ENCODE measurements at places on chromosomes 1 and 21.

DNA sequence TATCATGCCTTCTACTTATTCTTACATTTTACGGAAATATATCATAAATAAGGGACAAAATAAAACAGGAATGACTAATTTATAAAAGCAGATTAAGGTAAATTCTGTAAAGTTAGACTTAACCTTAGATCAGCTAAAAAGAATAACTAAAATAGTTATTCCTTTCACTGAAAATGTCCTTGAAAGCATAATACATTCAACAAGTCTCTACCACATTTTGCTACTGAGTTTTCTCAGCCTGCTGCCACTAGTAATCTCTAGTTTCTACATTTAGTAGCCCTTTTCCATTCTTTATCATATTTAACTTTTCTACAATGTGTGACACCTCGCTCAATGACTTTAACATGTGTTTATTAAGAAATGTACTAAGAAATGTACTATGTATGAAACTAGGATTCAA is 89.0 kb downstream of the DENND1B start:
- DNase-seq: no peak

- no peak for DNase-seq
These were observed 17.2 kb downstream of the NFASC start for GRCh38 chr1:204887846-204888245.

DNA sequence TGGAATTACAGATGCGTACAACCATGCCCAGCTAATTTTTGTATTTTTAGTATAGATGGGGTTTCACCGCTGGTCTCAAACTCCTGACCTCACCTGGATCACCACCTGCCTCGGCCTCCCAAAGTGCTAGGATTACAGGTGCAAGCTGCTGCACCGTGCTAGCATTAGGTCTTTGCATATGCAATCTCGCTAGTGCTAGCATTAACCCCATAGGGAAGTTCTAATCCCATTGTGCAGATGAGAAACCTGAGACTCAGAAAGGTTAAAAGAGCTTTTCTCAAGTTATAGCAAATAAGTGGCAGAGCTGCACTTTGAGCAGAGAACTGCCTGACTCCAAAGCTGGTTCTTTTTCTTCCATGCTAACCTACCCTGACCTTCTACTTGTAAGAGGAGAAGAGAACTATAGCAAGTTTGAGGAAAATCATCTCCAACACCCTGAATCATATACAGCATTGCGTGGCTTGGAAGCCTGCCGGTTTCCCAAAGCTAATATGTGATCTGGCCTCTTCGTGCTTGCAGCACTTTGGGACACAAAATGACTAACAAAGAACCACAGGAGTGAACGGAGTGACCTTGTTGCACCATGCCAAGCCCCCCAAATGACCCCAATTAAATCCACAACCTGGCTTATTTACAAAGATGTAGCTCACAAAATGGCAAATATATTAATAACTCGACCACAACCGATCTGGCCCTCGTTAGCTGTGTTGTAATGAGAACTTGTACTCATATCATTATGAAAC is 185.1 kb downstream of the TM2D1 start:
- DNase-seq: no peak

DNA sequence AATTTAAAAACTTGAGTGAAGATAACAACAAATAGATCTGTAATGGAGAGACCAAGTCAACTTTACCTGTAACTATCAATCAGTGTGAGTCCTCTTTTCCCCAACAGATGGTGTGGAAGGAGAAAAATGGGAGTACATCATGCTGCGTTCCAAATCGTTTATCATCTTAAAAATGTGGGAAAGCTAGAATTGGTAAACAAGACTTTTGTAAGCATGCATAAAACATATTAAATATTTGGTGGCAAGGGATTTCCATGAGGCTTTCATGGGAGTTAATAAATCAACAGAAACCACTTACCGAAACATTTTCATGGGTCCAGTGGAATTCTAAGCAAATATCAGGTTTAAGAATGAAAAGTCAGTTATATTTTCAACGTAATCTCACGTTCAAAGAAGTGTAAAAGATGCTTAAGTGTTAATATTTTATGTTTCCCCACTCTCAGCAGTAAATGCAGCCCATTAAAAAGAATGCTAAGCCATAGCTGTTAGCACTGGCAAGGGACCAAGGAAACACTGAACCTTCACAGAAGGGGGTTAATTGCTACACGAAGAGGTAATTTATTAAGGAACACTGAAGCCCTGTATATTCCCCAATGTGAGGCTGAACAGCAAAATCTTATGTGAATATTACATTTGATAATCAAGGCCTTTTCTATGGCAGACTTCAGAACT is 117.0 kb downstream of the ZC3H11B start:
- no peak for DNase-seq

Measured in activated naive CD8-positive, alpha-beta T cell treated with anti-CD3 and anti-CD28 coated beads, Interleukin-2, amount 50 U/mL, for 24 hours (primary cell).